Astrocyte of the spinal cord (primary cell): ENCODE measurements at places on chromosomes 2 and 18.
A peak's percentile ranks its signal among the peaks of the same experiment; 100 is the strongest.

DNA sequence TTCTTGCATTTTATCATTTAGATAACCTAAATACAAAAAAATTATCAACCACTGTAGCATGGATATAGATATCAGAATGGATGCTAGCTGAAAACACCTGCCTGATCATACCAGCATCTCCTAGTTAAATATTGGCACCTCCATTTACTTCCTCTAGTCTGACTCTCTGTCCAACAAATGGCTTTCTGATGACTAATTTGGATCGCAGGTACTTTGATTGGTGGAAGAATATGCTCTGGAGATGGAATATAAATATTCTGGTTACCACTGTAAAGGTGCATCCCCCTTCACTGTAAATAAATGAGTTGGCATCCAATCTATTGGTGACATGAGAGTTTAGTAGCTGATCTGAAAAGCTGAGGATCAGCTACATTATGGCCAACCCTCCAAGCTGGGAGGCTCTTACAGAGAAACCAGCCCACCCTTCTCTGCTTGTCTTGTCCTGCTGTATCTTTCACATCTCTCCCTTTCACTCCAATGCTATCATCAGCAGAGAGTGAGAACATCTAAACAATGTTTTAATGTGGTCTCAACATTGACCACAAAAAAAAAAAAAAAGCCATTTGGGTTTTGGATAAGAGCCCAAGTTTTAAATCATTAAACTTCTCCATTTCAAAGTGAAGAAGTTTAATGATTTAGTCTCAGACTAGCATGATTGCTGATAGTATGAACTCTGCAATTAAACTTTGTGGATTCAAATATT, 90.5 kb downstream of the PMAIP1 start:
- DNase-seq, result peak; percentile 28

- DNase-seq, result no peak
Observed at GRCh38 chr2:175462246-175462645, 280.7 kb upstream of the ATP5MC3 start.

GRCh38 chr2:3661149-3661660, 3.2 kb downstream of the ALLC start:
- DNase-seq, result no peak

DNA sequence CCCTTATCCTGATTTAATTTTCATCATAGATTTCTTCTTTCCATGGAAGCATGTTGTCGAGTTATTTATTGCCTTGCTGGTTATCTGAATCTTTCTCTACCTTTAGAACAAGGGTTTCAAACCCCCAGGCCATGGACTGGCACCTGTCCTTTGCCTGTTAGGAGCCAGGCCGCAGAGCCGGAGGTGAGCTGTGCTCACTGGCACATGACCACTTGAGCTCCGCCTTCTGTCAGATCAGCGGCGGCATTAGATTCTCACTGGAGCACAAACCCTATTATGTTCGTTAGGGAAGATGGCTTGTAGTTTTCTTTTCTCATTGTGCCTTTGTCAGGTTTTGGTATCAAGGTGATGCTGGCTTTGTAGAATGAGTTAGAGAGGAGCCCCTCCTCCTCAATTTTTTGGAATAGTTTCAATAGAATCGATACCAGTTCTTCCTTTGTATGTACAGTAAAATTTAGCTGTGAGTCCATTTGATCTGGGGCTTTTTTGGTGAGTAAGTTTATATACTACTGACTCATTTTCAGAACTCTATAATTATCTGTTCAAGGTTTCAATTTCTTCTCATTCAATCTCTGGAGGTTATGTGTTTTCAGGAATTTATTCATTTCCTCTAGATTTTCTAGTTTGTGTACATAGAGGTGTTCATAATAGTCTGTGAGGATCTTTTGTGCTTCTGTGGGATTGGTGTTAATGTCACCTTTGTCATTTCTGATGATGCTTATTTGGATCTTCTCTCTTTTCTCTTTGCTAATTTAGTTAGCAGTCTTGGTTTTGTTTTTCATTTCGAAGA, 668.0 kb upstream of the FAM98A start:
- no peak for DNase-seq

GRCh38 chr18:8794934-8795280, 89.6 kb downstream of the MTCL1 start:
- DNase-seq, result no peak

DNA sequence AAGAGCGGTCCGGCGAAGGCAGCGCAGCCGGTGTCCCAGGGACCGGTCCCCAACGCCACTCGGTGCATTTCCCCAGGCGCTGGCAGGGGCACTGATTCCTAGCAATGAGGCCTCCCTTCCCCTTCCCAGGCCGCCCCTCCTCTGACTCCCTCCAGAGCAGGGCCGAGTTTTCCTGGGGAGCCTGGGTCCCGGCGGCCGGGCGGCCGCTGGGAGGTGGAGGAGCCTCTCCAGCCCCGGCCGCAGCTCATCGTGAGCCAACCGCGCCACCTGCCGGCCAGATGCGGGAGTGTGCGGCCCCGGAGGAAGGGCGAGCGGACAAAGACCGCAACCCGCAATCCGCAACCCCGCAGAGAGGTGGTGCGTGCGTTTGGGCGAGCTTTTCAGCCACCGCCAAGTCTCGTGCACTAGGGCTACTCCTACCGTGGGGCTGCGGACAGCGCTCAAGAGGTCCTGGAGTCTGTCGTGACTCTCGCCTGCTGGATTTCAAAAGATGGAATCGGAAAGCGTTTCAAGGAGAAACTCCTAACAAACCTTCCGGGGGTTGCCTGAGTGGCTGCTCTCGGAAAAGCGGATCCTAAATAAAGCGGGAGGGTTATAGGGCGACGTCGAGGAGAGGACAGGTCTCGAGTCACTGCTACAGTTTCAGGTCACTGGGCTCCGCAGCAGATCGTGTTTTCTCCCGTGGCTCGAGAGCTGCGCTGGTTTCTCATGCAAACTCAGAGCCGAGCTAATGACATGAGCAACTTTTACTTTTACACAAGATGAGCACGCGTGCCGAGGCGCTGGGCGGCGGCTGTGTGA, 1.5 kb upstream of the EPHA4 start:
- peak; percentile 84 for DNase-seq
